ENCODE measurements at places on chromosomes 3 and 15.

GRCh38 chr15:86327230-86327865 is 247.7 kb downstream of the AGBL1 start:
- DNase-seq = no peak

DNA sequence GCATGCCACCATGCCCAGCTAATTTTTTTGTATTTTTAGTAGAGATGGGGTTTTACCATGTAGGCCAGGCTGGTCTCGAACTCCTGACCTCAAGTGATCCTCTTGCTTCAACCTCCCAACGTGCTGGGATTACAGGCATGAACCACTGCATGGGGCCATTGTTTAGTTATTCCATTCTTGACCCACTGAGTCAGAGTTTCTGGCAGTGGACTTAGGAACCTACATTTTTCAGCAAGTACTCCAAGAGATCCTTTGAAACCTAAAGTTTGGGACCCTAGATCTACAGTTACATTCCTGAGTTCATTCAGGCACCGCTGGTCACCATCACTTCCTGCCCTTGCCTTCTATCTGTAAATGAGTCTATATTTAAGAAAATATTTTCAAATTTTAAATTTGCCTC is 1.4 kb upstream of the TNFSF10 start:
- no peak for DNase-seq

DNA sequence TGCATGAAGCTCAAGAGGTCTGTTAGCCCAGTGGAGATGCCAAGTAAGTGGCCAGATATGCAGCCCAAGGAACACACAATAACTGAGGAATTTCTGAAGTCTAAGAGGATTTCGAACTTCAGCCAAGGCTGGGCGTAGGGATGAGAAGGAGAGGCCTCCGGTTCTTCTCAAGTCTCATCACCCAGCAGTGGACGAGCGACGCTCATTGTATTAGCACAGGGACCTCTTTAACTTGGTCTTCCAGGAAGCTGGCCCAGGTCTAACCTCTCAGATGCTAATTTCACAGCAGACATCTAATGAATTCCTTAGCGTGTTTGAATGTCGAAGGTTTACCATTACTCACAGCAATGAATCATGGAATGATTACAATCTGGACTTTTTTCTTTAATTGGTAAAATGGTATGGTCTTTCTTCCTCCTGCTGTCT is 85.0 kb downstream of the HES1 start:
- DNase-seq = no peak

DNA sequence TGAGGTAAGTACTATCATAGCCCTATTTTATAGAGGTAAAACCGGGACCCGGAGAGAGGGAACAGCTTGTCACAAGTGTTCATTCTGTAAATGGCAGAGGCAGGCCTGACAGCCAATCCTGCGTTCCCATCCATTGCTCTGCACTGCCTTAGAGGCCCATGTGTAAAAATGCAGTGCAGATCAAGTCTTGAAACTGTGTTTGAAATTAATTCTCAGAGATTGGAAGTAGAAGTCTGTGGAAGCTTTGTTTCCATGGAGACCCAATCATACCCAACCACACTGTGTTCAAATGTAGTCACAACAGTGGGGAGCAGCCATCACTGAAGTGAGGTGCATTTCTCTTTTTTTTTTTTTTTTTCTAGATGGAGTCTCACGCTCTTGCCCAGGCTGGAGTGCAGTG is 13.1 kb upstream of the DNASE1L3 start:
- DNase-seq = no peak

GRCh38 chr15:88913017-88913849 is at the start of gene MFGE8:
TSS of gene MFGE8 (minus strand) at chr15:88913379. CDS start at chr15:88913319, 60 bp downstream.
- DNase-seq = peak; percentile 70

- no peak for DNase-seq
These were observed 12.2 kb downstream of the MYLK start for GRCh38 chr3:123871946-123872345.

GRCh38 chr3:14768182-14768790 is 50.5 kb upstream of the FGD5 start:
- DNase-seq = no peak

- no peak for DNase-seq
These were observed 142.9 kb upstream of the MRPL3 start for GRCh38 chr3:131645638-131646037.

- DNase-seq = peak; percentile 13
These were observed 177.6 kb upstream of the BCL6 start for GRCh38 chr3:187922704-187923416.

- no peak for DNase-seq
These were observed 66.5 kb upstream of the TBL1XR1 start for GRCh38 chr3:177263615-177264368.

- peak; percentile 74 for DNase-seq
These were observed 1.3 kb downstream of the ARL6IP5 start for GRCh38 chr3:69085833-69086722.

GRCh38 chr15:69510556-69510955 is 57.9 kb downstream of the RPLP1 start:
- DNase-seq = no peak

DNA sequence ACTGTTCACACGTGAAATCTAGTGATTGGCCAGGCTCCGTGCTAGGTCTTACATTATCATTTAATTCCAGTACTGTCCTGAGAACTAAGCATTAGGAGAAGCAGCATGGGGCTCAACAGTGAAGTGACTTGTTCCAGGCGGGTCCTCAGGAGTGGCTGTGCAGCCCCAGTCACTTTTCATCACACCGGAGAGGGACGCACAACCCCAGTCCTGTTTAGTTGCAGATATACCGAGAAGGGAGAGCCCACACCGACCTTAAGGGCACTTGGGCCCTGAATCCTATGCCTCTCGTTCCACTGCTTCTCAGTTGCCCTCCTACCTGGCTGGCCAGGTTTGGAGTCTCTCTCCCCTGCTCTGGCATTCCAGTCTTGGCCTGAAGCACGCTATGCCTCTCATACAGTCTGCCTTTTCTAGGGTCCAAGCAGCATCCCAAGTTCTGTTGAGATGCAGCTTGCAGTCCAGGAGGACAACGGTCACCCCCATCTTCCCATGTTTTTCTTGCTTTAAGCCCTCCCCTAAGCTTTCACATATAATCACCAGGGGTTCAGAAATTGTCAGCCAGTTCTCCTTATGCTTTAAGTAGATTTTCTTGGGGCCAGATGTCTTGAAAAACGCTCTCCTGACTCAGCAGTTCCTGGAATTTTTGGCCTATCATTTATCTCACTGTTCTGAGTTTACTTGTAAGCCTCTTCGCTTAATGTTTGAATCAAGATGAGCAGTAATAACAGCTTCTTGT is 10.1 kb downstream of the FAM131A start:
- DNase-seq = no peak

GRCh38 chr15:77836121-77836692 is 203.5 kb upstream of the LINGO1 start:
- no peak for DNase-seq

GRCh38 chr3:24505691-24506550 is 11.3 kb upstream of the THRB start:
- no peak for DNase-seq

- no peak for DNase-seq
These were observed 163.4 kb upstream of the AGTR1 start for GRCh38 chr3:148534089-148534988.

DNA sequence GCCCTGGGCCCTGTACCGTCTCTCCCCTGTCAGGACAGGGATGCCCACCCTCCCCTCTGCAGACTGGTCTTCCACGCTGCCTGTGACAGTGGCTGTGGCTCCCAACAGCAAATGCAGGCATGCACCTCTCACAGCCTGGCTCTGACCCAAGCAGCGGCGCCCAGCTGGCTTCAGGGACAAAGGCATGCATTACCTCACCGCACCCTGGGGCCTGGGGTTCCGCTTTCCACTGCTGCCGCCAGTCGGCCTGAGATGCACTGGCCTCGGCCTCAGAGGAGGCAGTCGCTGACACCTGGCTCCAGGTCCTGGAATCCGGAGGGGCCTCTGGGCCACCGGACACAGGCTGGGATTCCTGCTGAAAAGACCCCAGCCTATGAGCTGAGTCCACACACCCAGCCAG is 70.3 kb downstream of the SCN5A start:
- no peak for DNase-seq

Measured in stimulated activated CD8-positive, alpha-beta memory T cell treated with anti-CD3 and anti-CD28 coated beads, Interleukin-2, amount 100 ng/mL, for 48 hours (primary cell).